Natural killer cell (primary cell): ENCODE measurements at places on chromosomes 5 and 9. TPM values are rescaled to one million over a fixed set of nuclear protein-coding genes. Genes with fewer than 3 reads are reported as not detected.

- H3K27me3 ChIP-seq: peaks cover 2% of the 10 kb centered on the region
- H3K4me3 ChIP-seq: no peak overlapping the region
- H3K36me3 ChIP-seq: no peaks in the 10 kb centered on the region
- DNase-seq: no peak
- no peak overlapping the region for H3K27ac ChIP-seq
- H3K4me1 ChIP-seq: no peaks in the 10 kb centered on the region
Observed at GRCh38 chr9:86778761-86779160, 168.5 kb downstream of the GAS1 start.

DNA sequence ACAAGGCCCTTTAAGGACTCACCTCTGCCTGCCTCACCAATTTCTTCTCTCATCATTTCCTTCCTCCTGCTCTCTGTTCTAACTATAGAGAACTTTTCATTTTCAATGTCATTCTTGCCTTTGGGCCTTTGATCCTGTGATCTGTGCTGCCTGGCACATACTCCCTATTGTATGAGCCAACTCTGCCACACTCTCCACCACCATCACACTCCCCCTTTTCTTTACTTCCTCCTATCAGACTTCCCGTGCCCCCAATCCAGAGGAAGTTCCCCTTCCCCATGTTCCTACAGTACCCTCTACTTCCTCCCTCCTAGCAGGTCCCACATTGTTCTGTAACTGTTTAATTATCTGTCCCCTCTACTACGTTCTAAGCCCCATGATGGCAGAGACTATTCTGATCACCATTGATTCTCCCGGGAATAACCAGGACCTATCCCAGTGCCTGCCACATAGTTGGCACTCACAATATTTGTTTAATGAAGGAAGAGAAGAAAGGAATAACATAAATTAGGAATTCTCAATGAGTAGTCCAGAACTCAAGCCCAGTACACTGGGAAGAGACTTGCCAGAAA, 27.5 kb downstream of the ADAM19 start:
- H3K36me3 ChIP-seq: no peaks in the 10 kb centered on the region
- no peaks in the 10 kb centered on the region for H3K27me3 ChIP-seq
- H3K4me3 ChIP-seq: no peak overlapping the region
- no peak for DNase-seq
- no peak overlapping the region for H3K27ac ChIP-seq

Gene LRRC19
- total RNA-seq: not detected

GRCh38 chr9:107929443-107929842, 439.9 kb upstream of the KLF4 start:
- DNase-seq: no peak
- no peaks in the 10 kb centered on the region for H3K4me1 ChIP-seq
- no peak overlapping the region for H3K4me3 ChIP-seq
- no peak overlapping the region for H3K27ac ChIP-seq
- no peaks in the 10 kb centered on the region for H3K36me3 ChIP-seq

Gene FBXL7
- not detected for total RNA-seq

Gene PTGDS
- total RNA-seq: 296 TPM

Gene ANKRD33B
- 4.3 TPM for total RNA-seq

GRCh38 chr9:130846487-130847305, 11.6 kb downstream of the ABL1 start:
- no peak overlapping the region for H3K4me3 ChIP-seq
- no peaks in the 10 kb centered on the region for H3K36me3 ChIP-seq
- no peak overlapping the region for H3K27ac ChIP-seq
- no peaks in the 10 kb centered on the region for H3K27me3 ChIP-seq

Gene RC3H2
- total RNA-seq: 74.0 TPM

DNA sequence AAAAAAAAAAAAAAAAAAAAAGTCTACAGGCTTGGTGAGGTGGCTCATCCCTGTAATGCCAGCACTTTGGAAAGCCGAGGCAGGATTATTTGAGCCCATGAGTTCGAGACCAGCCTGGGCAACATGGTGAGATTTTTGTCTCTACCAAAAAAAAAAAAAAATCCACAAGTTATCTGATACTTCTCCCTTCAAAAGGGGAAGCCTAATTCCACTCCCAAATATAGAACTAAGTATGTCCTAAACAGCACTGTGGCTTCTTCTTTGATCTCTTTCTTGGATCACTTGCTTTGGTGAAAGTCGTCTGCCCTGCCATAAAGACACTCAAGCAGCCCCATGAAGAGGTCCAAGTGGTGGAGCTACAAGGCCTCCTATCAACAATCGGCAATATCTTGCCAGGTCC, 18.8 kb upstream of the STING1 start:
- no peak overlapping the region for H3K27ac ChIP-seq
- no peaks in the 10 kb centered on the region for H3K4me1 ChIP-seq
- no peaks in the 10 kb centered on the region for H3K27me3 ChIP-seq
- no peaks in the 10 kb centered on the region for H3K36me3 ChIP-seq
- no peak for DNase-seq

DNA sequence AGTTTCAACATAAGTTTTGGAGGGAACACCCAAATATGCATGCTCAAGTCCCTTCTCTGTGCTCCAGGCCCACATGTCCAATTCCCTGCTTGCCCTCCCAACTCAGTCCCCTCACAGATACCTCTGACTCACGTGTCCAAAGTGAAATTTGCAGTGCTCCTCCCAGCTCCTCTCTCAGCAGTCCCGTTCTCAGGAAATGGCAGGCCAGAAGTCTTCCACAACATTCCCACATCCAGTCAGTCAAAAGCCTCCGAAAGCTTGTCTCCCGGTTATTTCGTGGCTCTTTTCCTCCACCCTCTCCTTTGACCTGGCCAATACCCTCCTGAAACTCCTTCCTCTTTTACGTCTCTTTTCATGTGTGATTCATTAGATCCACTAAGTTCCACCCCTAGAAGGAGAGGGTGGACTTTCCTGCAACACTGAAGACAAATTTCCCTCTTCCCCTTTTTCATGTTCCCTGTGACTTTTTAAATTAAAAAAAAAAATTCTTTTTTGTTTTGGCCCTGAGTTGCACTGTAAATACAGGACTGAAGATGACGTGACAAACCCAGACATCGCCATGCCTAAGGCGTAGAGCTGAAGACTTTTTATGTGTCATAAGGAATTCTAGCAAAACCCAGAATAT, 12.8 kb upstream of the MGAT1 start:
- H3K27me3 ChIP-seq: no peaks in the 10 kb centered on the region
- peaks cover 25% of the 10 kb centered on the region for H3K4me1 ChIP-seq
- H3K27ac ChIP-seq: no peak overlapping the region
- no peak overlapping the region for H3K4me3 ChIP-seq
- no peak for DNase-seq
- no peaks in the 10 kb centered on the region for H3K36me3 ChIP-seq

DNA sequence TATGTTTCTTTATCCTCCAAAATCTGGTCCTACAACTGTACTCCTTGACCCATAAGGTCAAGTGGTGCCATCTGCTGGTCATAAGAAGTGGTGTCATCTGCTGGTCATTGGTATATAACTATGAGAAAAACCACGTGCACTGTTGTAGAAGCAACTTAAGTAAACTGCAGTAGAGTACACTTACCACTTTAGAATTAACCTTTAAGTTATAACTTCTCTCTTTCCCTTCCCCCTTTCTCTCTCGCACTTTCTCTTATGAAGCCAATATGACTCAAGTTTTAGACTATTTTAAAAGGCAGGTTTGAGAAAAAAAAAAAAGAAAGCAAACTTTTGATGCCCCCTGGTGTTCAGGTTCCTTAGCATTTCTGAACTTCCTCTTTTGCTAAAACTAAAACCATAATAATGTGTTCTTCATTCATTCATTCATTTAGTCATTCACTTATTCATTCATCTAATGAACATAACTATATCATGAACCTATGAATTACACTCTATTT, 12.8 kb upstream of the MTAP start:
- no peaks in the 10 kb centered on the region for H3K4me1 ChIP-seq
- peaks cover 4% of the 10 kb centered on the region for H3K27me3 ChIP-seq
- DNase-seq: peak; percentile 91
- H3K27ac ChIP-seq: no peak overlapping the region
- no peaks in the 10 kb centered on the region for H3K36me3 ChIP-seq

Gene PNPLA7
- 6.4 TPM for total RNA-seq

DNA sequence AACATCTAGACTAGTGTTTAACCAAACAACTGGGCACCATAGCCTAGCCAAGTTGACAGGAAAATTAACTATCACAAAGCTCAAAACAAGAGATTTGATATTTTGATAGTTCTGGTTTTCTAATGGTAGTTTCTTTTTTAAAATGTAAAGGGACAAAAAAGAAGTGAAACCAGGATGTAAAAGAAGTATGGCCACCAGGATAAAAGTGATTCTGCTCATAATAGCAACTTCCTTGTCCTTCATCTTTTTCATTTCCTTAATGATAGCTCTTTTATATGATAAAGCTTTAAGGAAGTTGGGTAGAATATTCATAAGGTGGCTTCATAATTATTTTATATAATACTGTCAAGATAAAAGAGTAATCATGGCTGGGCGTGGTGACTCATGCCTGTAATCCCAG, 139.1 kb downstream of the BASP1 start:
- DNase-seq: no peak
- no peaks in the 10 kb centered on the region for H3K36me3 ChIP-seq
- H3K27me3 ChIP-seq: no peaks in the 10 kb centered on the region
- H3K4me3 ChIP-seq: no peak overlapping the region

DNA sequence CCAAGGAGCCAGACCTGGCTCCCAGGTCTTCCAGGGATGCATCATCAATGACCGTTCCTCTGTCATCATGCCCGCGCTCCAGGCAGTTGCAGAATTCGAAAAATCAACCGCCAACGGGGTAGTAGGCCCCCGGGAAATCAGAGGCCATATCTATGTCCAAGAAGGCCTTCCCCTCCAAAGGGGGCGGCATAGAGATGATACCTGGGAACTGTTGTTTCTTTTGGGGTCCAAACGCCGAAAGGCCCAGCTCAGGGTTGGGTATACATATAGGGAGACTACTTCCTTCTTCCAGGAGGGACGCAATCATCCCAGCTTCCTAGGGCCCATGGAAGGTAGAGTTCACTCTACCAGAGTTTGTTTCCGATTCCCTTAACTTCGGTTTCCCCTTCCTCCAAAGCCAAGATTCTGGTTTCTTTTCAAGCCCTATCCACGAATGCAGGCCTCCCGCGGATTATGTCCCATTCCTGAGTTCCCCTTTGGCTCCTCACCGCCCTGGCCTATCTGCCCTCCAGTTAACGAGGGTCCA, 754 bp downstream of the DCAF12 start:
- H3K27me3 ChIP-seq: no peaks in the 10 kb centered on the region
- peaks cover 6% of the 10 kb centered on the region for H3K36me3 ChIP-seq
- peak overlapping the region; percentile 91 for H3K27ac ChIP-seq
- H3K4me3 ChIP-seq: peak overlapping the region; percentile 67
- DNase-seq: peak; percentile 31
- peaks cover 28% of the 10 kb centered on the region for H3K4me1 ChIP-seq

DNA sequence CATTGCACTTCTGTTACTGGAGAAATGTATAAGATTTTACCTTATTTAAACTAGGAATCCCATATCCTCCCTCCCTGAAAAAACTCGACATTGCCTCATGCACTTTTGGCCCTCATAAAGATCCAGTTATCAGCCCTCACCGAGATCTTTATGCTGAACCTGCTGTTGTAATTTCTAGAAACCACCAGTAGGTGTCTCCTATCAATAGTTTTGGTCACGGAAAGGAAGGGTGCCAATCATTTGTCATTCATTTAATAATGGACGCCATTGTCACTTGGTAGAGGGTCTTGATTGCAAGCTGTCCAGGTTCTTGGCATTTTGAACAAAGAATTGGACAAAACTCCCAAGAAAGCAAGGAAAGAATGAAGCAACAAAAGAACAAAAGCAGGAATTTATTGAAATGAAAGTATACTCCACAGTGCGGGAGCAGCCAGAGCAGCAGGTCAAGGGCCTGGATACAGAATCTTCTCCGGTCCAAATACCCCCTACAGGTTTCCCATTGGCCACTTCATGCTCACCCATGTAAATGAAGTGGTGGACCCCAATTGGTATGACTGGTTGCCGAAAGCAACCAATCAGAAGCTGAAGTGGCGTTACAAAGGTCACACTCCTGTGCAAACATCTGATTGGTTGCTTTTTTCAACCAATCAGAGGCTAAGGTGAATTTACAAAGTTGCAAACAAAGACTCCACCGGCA, 524.3 kb downstream of the PSAT1 start:
- DNase-seq: no peak
- no peak overlapping the region for H3K4me3 ChIP-seq
- no peaks in the 10 kb centered on the region for H3K4me1 ChIP-seq
- no peaks in the 10 kb centered on the region for H3K36me3 ChIP-seq

GRCh38 chr9:18208166-18209059, 265.5 kb upstream of the ADAMTSL1 start:
- no peak overlapping the region for H3K4me3 ChIP-seq
- H3K4me1 ChIP-seq: no peaks in the 10 kb centered on the region
- no peaks in the 10 kb centered on the region for H3K27me3 ChIP-seq
- H3K36me3 ChIP-seq: no peaks in the 10 kb centered on the region
- no peak for DNase-seq

DNA sequence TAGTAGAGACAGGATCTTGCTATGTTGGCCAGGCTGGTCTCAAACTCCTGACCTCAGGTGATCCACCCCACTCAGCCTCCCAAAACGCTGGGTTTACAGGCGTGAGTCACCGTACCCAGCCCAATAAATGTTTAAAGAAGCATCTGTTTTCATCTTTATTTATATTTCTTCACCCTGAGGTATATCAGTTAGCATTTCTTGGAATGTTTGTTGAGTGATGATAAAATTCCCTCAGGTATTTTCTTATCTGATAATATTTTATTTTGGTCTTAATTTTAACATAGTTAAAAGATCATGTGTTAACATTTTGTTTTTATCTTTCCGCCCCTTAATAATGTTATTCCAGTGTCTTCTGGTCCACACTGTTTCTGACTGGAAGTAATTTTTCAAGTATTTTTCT, 839.6 kb upstream of the CDH10 start:
- no peaks in the 10 kb centered on the region for H3K4me1 ChIP-seq
- H3K36me3 ChIP-seq: no peaks in the 10 kb centered on the region
- no peaks in the 10 kb centered on the region for H3K27me3 ChIP-seq
- H3K27ac ChIP-seq: no peak overlapping the region
- H3K4me3 ChIP-seq: no peak overlapping the region

DNA sequence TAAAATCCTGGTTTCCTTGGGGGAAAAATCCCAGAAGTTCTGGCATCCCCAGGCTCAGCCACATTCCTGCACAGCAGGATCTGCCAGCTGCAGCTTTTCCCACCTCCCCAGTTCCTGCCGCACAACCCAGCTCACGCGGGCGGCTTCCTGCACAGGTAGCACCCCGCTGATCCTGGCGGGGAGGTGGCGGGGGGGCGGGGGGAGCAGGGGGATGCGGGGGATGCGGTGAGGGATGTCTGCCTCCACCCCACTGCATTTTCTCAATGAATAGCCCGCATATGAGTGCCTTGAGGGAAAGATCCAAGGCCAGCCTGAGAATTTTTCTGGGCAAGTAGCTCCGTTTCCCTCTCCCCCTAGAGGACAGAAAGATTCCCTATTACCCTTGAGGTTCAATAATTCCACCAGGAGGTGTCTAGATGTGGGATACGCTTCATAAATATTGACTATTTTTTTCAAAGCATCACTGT, 21.1 kb downstream of the GFPT2 start:
- no peaks in the 10 kb centered on the region for H3K27me3 ChIP-seq
- no peaks in the 10 kb centered on the region for H3K36me3 ChIP-seq
- no peak overlapping the region for H3K4me3 ChIP-seq
- no peak overlapping the region for H3K27ac ChIP-seq
- no peak for DNase-seq

Gene RPL12
- 724 TPM for total RNA-seq
